ENCODE measurements at places on chromosomes 16 and 17.

GRCh38 chr17:73030501-73030921 lies 62.0 kb downstream of the SLC39A11 start:
- DNase-seq, result no peak

DNA sequence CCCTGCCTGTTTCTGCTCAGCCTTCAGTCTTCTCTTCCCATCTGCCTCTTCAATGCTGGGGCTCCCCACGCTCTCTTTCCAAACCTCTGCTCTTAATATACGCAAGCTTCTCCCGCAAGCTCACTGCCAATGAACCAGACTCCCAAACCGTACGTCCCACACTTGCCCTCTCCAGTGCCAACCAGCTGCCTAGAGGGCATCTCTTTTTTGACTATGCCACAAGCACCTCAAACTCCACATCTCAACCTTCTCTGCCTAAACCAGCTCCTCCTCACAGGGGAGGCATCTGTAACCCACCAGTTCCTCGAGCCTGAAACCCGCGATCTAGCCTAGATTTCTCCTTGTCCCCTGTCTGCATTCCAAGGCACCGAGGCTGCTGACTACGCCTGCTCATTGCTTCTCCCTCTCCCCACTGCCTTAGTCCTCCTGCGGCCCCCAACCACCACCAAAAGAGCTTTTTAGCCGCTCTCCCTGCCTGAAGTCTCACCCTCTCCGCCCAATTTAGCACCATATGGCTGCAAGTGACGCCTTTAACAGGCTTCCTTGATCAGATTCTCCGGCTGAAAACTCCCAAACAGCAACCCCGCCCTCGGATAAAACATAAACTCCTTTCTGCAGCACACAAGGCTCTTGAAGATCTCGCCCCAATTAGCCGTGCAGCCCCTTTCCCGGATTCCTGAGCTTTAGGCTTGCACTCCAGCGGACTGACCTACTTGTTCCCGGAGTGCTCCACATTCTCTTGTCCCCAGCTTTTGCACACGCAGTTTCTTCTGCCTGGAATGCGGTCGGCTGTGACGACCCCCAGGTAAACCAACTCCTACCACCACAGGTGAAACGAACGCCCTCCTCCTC lies 1.5 kb downstream of the GGA2 start:
- no peak for DNase-seq

- DNase-seq, result no peak
These were observed 2111.5 kb downstream of the TP53TG3F start for GRCh38 chr16:35570946-35571345.

DNA sequence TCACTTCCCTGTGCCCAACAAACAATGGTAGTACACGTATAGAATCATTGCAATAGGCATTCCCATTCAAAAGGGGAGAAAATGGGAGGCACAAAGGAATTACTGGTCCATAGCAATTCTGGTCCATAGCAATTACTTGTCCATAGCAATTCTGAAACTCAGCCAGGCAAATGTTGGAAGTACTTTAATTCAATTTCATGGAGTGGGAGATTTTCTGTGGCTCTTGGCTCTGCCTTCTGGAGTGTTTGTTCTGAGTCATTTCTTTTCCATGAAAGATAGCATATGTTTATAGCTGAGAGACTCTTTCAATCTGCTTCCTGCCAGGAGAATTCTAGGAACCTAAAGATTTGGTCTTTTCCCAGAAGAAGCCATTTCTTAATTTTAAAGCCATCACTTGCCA lies 182.8 kb upstream of the ELAC2 start:
- DNase-seq, result no peak

DNA sequence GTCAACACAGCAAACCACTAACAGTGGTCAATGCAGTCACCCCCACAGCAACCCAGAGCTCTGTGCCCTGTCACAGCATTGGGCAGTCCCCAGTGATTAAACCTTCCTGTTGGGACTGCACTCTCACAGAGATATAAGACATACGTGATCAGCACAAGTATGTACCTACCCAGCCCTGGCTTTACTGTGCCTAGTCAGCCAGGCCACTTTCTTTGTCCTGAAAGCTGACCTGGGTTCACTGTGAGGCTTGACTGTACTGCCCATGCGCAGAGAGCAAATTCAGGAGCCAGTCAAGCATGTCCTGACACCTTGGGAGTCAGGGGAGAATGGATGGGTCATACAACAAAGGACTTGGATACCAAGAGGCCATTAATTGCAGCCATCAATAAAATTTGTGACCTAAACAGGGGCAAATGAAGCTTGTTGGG lies 10.9 kb upstream of the TMEM170A start:
- no peak for DNase-seq

- no peak for DNase-seq
These were observed 82.7 kb upstream of the CDYL2 start for GRCh38 chr16:80887062-80887461.

DNA sequence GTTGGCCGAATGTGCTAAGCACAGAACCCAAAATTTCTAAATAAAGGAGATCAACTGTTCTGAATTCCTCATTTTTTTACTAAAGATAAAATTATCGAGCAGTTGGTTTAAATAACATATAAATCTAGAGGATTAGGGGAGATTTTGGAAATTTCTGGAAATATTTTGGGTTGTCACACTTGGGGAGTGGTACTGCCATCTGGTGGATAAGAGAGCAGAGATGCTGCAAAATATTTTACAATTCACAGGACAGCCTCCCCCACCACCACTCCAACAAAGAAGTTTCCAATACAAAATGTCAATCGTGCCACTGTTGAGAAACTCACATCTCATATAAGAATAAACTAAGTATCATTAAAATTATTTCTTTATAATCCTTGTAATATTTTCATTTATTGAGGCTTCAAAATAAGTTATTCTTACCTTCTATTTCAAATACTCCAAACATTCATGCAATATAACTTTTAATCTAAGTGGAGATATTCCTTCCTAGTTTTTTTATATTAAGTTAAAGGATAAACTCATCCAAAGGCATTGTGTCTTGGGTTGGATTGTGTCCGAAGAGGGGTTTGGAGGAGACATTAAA lies 17.0 kb upstream of the ABCA8 start:
- DNase-seq, result peak; percentile 47

- peak; percentile 45 for DNase-seq
These were observed at the start of gene MPP3 for GRCh38 chr17:43832976-43833829. TSS of gene MPP3 (minus strand) at chr17:43833146. CDS start at chr17:43831906, 1,240 bp downstream.

DNA sequence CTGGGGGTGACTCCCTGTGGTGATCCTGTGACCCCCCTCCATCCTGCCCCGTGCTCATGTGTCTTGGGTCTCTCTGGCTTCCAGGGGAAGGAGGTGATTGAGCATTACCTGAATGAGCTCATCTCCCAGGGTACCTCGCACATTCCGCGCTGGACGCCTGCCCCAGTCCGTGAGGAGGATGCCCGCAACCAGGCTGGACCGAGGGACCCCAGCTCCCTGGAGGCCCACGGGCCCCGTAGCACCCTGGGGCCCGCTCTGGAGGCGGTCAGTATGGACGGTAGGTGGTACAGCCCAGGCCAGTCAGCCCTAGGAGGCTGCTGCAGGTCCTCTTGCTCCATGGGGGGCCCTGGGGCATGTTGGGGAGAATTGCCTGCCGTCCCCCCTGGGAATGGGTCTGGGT lies 33.6 kb downstream of the SEC14L5 start:
- no peak for DNase-seq

DNA sequence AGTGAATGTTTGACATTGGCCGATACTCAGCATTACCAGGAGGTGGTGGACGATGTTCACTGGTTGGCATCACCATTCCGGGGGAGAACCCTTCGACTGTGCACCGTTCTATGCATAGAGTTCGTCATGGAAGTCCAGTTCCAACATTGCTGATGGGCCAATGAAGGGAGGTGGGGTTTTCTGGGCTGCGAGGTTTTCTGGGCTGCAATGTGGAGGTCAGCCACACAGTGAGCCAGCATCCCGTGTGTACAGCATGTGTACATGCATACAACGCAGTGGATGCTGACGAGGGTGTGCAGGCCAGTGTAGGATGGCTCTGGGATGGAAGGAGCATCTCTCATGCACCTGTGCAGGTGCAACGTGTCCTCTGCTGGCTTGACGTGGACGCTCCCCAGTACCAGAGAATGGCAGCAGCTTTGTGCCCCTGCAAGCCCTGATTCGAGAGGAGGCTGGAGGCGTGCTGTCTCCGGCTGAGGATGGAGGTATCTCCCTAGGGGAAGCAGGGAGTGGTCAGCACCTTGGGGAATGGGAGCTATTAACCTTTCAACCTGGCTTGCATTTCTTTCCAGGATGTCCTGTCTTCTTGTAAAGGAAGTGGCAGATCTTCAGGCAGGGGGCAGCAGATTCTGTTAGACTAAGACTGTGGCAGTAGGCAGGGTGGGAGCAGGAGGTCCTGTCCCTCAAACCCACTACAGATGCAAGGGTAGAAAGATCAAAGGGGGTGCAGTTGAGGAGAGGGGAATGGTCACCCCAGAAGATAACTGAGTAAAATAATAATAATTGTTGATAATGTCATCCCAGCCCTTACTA lies 98.2 kb downstream of the CYLD start:
- DNase-seq, result no peak

DNA sequence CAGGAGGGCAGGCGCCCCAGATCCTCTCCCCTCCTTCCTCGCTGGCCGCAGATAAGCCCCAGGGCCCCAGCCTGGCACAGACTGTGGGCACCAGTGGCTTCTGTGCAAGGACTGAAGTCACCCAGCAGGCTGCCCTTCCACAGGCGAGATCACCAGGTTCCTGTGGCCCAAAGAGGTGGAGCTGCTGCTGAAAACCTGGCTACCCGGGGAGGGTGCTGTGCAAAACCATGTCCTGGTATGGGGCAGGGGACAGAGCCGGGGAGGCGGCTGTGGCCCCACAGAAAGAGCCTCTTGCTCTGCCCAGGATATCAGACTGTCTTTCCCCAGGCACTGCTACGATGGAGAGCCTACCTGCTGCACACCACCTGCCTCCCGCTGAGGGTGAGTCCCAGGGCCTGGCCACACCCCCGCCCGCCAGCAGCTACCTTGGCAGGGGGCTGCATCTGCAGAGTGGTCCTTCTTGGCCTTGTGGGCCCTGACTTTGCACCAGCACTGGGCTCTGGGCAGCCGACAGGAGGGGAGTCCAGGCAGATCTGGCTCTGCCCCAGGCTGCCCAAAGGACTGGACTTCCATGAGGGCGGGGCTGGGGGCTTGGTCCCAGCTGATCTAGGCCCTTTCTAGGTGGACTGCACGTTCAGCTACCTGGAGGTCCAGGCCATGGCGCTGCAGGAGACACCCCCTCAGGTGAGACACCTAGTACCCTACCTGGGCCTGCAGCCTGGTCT lies 615 bp downstream of the CARMIL2 start:
- no peak for DNase-seq

- DNase-seq, result no peak
These were observed 187.0 kb downstream of the SEC14L1 start for GRCh38 chr17:77327566-77328464.

DNA sequence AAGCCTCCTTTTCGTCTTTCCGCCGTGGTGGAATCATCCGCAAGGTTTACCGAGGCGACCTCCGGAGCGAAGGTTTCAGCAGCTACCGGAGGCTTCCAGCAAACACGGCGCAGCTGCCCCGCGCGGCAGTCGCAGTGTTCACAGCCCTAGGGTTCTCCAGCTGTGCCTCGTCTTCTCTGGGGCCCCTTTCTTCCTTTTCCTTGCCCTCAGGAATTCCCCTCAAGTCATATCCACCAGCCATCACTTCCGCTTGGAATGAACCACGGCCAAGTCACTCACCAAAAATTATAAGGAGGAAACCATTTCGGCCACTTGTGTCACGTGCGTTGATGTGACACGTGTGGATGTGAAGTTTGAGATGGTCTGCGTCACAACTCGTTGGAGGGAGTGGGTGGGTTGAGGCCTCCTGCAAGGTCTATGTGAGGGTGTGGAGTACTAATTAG lies 636 bp upstream of the ERN1 start:
- DNase-seq, result peak; percentile 87

GRCh38 chr16:70156207-70156978 lies 17.2 kb upstream of the CLEC18C start:
- DNase-seq, result no peak

- peak; percentile 26 for DNase-seq
These were observed 942 bp downstream of the LDAF1 start for GRCh38 chr16:21159281-21159951.

DNA sequence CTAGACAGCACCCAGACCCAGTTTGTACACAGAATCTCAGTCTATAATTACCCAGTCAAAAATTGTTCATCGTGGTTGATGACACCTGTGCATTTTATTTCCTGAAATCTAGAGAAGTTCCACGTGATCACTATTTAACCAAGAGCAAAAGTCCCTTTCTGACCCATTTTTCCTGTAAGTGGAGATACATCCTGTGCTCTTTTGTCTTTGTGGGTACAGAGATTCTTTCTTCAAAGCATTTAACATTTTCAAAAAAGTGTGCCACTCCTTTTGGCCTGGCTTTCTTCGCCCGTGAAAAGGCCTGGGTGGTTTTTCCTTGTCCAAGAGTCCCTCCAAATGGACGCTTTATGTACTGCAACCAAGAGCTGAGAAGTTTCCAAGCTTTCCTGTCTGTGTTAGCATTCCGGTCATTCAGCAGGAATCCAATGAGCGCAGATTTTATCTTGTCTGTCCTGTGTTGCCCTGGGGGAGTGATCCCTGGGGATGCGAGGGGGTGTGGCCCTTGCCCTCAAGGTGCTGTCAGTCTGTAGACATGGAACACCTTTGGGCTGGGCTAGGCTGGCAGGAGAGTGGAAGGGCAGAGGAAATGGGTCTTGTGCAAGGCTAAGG lies 161.1 kb upstream of the CACNG5 start:
- DNase-seq, result peak; percentile 44

- peak; percentile 5 for DNase-seq
These were observed 62.6 kb downstream of the PRKCA start for GRCh38 chr17:66364990-66365490.

DNA sequence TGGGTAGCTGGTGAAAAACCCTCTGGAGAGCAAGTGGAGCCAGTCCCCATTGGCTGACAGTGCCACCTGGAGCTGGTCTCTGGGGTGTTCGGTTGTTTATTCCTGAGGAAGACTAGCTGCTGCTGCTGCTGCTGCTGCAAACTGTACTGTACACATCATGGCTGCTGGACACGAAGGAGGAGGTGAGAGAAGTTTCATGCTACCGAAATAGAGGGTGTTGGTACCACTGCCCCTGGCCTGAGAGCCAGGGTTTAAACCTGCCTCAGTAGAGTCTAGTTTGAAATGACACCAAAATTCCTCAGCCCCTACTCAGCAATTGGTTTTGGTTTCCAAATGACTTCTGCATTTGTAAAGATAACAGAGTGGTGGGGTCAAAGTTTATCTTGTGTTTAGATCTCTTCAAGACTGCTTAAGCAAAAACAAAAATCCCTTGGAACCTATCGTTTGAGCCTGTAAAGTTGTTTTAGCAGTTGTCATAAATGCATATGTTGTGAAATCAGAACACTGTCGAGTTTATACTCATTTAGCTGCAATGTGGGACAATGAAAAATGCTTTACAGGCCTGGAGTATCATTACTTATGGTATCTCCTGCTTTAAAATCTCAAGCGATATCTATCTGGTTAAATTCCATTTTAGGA lies 40.8 kb downstream of the CYB5B start:
- no peak for DNase-seq

Measured in suppressor macrophage (primary cell).